ENCODE measurements at places on chromosomes 4 and X.

DNA sequence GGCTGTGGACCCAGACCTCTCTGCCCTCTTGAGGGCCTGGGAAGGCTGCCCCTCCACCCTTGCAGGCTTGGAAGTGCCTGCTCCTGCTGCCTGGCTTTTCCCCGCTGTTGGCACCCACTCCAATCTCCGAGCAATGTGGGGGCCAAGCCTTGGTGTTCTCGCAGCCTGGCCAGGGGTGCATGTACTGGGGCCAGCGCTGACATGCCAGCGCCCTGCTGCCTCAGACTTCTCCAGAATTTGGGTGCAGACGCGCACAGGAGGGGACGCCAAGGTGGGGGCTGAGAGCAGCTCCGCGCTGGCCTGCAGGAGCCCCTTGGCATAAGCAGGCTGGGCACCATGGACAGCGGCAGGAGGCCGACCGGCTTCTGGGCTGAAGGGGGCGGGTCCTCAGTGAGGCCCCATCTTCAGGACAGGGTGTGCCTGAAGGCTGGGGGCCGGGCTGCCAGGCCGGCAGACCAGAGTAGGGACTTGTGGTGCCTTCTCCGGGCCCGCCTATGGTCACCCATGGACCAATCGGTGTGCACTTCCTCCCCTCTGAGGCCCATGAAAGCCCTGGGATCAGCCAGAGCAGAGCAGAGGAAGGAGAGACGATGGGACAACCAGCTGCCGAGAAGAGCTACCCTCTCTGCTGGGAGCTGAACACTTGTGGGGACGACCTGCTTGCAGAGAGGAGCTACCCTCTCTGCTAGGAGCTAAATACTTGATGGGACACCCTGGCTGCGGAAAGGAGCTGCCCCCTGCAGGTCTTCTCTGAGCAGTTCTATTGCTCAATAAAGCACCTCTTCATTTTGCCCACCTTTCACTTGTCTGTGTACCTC, 118.3 kb downstream of the DNAAF6 start:
- no peak for DNase-seq

DNA sequence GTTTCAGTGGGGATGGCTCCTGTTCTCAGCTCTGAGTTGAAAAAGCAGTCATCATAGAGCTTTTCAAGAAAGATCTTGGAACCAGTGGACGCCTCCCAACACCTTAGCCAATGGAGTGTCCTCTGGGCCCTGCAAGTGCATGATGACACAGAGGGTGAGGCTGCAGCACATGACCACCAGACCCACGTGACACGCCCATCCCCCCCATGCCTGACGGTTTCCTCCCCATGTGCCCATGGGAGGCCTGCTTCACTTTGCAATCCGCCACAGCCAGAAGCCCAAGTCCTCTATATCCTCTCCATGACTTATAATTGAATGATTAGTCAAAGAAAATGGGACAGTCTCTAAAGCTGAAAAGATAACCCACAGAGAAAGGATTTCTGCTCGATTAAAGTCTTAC, 187.0 kb downstream of the AFAP1 start:
- DNase-seq, result no peak

- DNase-seq, result no peak
These were observed 494.1 kb downstream of the INPP4B start for GRCh38 chr4:142351958-142352357.

DNA sequence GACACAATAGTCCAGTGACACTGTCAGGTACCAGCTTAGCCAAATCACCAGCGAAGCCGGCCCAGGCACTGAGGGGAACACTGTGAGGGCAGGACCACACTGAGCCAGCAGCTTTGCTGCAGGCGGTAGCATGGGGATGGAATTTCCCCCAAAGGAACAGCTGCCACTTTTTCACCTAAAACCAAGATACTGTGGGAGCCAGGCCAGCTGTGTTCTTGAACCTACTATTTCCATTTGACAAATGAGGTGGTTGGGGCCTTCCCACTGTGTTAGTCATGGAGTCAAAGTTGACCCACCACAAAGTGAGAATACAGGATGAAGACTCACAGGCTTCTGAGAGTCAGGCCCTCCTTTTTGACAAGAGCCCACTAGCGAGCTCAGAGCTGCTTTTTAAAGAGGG, 70.7 kb upstream of the SH3RF1 start:
- DNase-seq, result no peak

GRCh38 chr4:143514497-143514896, 995 bp downstream of the SMARCA5 start:
- no peak for DNase-seq

- no peak for DNase-seq
These were observed 11.8 kb upstream of the PGK1 start for GRCh38 chrX:78092296-78092695.

DNA sequence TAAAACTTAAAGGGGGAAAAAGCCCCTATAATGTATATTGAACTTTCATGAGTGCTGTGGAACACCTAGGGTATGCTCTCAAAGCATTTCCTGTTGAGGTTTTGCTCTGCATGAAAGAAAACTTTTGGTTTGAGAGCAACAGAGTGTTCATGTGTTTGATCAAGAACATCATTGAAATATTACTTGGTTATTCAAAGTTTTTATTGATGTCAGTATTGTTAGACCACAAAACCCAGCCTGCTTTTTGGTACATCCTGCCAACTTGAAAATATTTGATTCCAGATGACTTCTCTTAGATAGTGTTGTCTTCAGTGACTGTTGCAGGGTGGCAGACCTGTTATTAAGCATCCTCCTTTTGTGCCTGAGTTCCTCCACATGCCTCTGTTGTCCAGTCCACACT, 68.0 kb downstream of the N4BP2 start:
- no peak for DNase-seq

- no peak for DNase-seq
These were observed 78.3 kb downstream of the MAOA start for GRCh38 chrX:43734444-43734843.

- no peak for DNase-seq
These were observed 13.7 kb downstream of the STAG2 start for GRCh38 chrX:123975180-123975579.

GRCh38 chrX:1883772-1884171, 268.9 kb downstream of the ASMT start:
- DNase-seq, result no peak

GRCh38 chr4:144782345-144782744, 136.4 kb downstream of the HHIP start:
- DNase-seq, result no peak
